Stimulated activated CD8-positive, alpha-beta memory T cell treated with anti-CD3 and anti-CD28 coated beads, Interleukin-2, amount 100 ng/mL, for 1 hour (primary cell): ENCODE measurements at places on chromosomes 13 and 19.

GRCh38 chr19:6610934-6611852, 20.2 kb upstream of the CD70 start:
- no peak for DNase-seq

DNA sequence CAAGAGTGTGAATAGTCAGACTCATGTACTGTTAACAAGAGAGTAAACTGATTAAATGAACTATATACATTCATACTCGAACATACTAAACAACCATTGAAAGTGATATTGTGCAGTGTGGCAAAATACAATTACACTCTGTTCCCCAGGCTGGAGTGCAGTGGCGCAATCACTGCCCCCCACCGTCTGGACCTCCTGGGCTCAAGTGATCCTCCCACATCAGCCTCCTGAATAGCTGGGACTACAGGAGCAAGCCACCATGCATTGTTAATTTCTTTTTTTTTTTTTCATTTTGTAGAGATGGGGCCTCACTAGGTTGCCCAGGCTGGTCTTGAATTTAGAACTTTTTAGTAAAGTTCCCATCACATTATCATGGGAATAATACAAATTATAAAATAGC, 77.3 kb upstream of the LSM14A start:
- no peak for DNase-seq

GRCh38 chr13:48804821-48805601, 151.3 kb downstream of the CYSLTR2 start:
- no peak for DNase-seq

GRCh38 chr13:79108914-79109643, 297.0 kb downstream of the RBM26 start:
- no peak for DNase-seq

DNA sequence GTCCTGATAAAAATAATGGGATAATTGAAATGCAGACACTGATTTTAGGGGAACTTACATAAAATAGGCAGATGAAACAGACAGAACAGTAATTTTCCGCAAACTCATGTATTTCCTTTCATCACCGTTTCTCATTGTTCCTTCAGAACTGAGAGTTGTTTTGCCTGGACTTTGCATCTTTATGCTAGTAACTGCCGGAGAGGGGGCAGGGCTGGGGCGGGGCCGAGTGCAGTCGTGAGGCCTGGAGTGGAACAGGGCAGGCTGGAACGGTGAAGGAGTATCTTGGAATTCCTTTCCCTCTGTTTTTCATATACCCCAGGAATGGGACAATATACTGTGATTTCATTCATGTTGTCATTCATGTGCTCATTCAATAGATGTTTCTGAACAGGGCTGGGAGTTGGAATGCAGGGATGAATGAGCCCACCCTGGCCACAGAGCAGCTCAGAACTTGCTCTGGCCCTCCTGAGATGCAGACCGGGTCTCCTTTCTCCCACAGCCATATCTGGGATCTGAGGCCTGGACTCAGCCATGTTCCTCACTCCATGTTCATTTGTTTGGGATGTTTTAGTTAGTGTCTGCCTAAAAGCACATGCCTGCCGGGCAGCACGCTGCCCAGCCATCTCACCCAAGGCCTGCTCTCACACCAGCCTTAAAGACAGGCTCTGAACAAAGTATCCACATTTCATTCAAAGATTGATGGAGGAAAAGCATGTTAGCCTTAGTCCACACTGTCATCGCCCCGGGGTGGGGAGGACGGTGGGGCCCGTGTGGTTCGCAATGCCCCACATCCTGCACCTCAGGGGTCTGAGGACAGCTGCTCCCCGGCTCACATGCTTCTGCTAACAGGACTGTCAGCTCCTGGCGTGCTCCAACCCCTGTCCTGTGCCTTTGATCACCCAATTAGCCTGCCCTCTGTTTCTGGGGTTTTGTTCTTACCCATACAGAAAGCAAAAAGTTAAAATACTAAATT, 92.9 kb downstream of the SOX1 start:
- DNase-seq: no peak

- DNase-seq: no peak
Measured at GRCh38 chr13:32883474-32883873, 132.7 kb upstream of the KL start.

DNA sequence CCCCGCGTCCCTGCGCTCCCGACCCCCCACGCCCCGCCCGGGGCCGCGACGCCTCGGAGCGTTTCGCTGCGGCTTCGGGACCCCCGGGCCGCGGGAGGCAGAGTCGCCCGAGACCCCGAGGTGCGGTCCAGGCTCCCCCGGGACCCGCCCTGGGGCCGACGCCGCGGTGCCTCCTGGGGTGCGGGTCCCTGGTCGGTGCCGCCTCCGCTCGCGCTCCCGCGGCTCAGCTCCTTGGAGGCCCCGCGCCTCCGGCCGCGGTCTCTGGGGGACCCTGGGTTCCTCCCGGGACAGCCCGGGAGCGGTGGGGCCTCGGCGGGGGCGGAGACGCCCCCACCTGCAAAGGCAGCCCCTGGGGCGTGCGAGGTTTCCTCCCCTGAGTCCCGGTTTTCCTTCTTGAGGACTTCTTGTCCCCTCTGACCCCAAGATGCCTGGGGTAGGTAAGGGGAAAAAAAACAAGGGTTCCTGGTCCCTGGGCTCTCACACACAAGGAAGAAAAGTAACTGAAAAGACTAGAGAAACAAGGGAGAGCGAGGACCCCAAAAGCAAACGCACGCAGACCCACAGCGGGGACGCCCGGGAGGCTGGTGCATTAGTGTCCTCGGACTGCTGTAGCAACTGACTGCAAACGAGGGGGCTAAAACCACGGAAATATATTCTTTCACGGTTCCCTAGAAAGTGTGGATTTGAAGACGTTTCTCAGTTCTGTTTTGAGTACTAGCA, 740 bp downstream of the ZNF555 start:
- DNase-seq: no peak
